ENCODE measurements at places on chromosomes 2 and 18.

- DNase-seq, result no peak
Measured at GRCh38 chr2:8566774-8567468, 114.9 kb upstream of the ID2 start.

GRCh38 chr18:78580835-78581339 lies 398.7 kb upstream of the SALL3 start:
- DNase-seq, result no peak

DNA sequence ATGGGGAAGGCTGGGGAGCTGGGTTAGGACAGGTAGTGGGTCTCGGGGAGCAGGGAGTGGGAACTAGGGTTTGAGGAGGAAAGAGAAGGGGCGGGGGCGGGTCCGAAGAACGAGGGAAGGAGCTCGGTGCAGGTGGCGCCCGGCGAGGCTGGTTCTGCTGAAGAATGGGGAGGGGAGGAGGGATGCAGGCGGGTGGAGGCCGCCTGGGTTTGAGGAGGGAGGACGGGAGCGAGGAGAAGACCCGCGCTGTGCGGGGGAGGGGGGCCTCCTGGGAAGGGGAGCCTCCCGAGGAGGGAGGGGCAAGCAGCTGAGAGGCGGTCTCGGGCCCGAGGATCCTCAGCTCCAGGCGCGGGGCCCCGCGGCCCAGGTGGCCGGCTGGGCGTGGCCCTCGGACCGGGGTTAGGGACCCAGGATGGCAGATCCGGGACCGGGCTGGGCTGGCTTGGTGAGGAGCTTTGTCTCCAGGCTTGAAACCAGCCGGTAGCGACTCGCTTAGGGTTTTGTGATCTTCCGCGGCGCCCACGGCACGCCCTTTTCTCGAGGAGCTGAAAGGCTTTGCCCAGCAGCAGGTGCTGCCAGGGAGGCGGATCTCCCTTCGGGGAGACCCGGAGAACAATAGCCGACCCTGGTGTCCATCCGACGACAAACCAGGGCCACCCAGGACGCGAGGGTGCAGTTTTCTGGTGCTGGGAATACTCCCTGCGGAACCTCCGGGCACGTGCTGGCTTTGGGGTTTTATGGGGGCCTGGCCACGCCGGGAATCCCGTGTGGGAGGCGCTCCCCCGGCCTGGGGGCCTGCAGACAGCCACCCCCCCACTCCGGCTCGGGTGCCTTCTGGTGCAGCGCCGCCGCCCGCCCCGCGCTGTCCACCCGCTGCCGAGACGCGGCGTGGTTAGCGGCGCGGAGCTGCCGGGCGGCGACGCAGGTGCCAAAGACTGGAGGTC lies 1.4 kb downstream of the DPYSL5 start:
- no peak for DNase-seq

- DNase-seq, result no peak
Measured at GRCh38 chr2:149064856-149065630, 26.5 kb downstream of the LYPD6B start.

DNA sequence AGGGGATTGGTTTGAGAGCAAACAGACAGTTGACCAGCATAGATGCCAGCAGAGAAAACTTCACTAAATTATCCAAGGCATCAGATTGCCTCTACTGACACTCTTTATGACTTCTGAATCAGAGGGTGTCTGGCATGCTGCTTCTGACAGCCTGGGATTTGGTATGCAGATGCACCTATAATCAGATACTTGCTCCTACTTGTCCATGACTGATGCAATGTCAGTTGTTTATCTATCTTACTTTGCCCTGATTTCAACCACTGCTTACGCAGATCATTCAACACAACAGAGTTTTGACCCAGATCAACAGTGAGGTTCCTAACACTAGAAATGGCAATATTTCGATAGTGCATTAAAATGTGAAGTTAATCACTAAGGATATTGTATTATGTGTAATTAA lies 22.6 kb upstream of the CALCRL start:
- no peak for DNase-seq

DNA sequence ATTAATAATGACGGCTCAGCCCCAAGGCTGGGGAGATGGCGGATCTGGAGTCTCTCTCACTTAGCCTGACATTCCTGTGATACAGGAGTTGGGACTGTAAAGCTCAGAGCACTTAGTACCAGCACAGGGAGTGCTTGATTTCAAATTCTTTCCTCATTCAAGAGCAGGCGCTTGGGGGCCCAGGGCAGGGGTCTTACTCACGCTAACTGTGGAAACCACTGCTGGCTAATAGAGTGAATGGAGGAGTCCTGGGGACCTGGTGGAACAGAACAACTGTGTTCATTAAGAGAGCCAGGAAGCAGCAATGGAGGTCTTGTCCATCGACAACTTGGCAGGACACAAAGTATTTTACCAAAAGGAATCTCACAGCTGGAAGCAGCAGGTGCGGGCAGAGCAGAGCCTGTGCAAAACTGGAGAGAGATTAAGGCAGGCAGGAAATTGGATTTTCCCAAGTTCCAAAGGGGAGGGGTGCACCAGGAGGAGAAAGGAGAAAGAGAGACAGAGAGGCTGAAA lies 358.9 kb downstream of the TNS1 start:
- DNase-seq, result no peak

GRCh38 chr2:85759257-85759613 lies 5.4 kb downstream of the ATOH8 start:
- no peak for DNase-seq

DNA sequence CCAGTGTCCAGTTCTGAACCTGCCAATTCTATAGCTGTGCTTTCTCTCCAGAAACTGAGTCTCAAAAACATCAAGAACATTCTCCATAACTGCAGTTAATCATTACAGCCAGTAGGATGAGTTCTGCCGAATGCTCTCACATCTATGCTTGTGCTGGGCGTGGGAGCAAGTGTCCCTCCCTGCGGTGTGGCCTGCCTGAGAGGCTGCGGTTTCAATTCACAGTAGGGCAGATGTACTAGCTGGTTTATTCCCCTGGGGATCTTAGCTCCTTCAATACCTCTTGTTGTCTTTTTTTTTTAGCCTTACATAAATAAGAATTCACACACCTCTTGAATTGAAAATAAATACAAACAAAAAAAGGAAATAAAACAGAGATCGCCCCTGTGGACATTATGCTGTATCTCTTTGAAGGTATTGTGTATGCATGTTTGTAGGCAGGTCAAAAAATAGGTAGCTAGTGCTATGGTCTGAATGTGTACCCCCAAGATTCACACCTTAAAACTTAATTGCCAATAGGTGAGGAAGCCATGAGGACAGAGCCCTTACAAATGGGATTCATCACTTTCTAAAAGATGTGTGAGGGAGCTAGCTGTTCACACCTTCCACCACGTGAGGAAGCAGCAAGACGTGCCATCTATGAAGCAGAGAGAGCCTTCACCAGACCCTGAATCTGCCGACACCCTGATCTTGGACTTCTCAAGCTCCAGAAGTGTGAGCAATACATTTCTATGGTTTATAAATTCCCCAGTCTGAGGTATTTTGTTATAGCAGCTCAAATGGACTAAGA lies 74.3 kb downstream of the BCL2L11 start:
- no peak for DNase-seq

- DNase-seq, result no peak
Measured at GRCh38 chr2:176565641-176566323, 296.5 kb downstream of the MTX2 start.

GRCh38 chr2:2527148-2527547 lies 196.1 kb upstream of the MYT1L start:
- DNase-seq, result no peak

DNA sequence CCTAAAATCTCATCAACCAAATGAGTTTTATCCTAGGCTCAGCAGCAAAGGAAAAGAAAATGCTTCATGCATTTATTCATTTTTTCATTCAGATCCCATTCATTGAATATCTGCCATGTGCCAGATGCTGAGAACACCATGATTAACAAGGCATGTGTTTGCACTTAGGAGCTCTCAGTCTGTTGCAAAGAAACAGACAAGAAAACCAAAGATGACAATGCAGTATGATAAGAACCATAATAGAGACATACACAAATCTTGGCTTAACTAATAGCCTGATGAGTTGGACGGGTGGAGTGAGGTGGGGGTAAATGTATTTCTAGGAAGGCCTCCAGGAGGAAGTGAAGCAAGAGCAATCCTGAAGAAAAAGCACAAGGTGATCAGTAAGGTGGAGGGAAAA lies 177.8 kb upstream of the SCN7A start:
- no peak for DNase-seq

DNA sequence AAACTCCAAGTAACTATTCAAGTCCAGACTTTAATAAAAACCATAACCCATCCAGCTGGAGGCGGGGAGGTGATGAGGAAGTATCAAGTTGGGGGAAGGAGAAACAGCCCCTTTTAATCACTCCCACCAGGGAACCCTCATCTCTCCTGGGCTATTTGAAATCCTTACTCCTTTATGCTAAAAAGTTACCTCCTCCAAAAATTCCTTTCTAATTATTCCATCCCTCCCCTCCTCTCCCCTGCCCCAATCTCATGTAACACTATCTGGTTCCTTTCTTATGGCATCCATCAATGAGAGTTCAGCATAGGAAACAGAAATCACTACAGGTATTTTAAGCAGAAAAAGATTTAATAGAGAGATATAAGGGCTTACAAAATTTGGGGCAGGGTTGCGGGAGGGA lies 9.3 kb upstream of the SLC14A2 start:
- DNase-seq, result no peak

- DNase-seq, result no peak
Measured at GRCh38 chr2:85790499-85791188, 36.9 kb downstream of the ATOH8 start.

- no peak for DNase-seq
Measured at GRCh38 chr2:33238111-33238510, 238.3 kb upstream of the RASGRP3 start.

DNA sequence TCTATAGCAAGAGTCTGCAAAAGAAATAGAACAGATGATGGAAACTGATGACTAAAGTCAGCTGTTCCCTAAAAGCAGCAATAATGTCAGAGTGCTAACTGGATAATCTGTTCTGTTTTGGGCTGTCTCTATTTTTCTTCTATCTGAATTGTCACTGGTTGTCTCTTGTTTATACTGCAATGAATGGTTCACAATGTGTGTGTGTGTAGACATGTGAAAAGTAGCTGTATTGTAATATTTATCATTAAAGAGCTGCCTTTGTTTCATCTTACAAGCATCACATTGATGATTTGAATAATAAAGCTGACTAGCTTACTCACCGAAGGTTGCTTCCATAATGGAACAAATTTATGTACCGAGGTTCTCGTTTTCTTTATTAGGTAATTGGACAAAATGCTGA lies 456.0 kb upstream of the ZEB2 start:
- no peak for DNase-seq
